ENCODE measurements at places on chromosomes 13 and 19.
A peak's percentile ranks its signal among the peaks of the same experiment; 100 is the strongest.

DNA sequence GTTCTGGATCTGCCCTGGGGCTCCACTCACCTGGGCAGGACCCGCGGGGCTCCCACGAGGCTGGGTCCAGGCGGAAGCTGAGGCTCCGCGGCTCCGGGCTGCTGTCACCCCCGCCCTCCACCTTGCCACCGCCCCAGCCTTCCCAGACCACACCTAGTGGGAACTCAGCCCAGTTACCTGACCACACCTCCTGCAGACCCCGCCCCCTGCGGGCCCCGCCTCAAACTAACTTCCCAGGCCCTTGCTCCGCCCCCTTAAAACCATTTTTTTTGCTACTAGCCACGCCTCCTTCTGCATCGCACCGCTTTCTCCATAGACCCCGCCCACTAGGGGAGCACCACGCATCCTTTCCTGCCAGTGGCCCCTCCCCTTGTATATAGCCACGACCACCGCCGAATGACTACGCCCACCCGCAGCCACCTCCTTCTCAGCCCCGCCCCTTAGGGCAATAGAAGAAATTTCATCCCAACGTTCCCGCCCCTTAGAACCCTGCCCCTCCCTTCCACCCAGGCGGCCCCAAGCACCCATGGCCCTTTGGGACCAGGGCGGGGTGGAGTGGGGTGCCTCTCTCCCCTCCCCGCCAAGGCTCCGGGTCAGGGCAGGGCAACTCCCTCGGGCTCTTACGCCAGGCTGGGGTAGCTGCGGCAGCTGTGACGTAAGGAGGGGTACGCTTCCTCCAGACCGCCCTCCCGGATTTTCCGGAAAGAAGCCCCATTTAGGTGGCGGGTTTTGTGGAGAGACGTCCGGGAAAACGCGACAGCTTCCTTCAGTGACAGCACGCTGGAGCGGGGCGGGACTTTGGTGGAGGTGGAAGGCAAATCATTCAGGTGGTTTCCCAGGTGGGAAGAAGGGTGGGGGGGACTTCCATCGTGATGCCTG lies at the start of gene SH2D3A:
Gene SH2D3A (minus strand): TSS at position 79 of the 879 bp plus-strand sequence. CDS start 3,687 bp downstream, outside the sequence.
- peak; percentile 99 for DNase-seq

GRCh38 chr19:2665103-2665502 lies 37.4 kb downstream of the GNG7 start:
- DNase-seq = no peak

DNA sequence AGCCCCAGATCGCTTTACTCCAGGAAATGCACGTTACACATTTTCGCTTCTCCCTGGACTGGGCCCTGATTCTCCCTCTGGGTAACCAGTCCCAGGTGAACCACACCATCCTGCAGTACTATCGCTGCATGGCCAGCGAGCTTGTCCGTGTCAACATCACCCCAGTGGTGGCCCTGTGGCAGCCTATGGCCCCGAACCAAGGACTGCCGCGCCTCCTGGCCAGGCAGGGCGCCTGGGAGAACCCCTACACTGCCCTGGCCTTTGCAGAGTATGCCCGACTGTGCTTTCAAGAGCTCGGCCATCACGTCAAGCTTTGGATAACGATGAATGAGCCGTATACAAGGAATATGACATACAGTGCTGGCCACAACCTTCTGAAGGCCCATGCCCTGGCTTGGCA lies 44.6 kb downstream of the KL start:
- DNase-seq = no peak

DNA sequence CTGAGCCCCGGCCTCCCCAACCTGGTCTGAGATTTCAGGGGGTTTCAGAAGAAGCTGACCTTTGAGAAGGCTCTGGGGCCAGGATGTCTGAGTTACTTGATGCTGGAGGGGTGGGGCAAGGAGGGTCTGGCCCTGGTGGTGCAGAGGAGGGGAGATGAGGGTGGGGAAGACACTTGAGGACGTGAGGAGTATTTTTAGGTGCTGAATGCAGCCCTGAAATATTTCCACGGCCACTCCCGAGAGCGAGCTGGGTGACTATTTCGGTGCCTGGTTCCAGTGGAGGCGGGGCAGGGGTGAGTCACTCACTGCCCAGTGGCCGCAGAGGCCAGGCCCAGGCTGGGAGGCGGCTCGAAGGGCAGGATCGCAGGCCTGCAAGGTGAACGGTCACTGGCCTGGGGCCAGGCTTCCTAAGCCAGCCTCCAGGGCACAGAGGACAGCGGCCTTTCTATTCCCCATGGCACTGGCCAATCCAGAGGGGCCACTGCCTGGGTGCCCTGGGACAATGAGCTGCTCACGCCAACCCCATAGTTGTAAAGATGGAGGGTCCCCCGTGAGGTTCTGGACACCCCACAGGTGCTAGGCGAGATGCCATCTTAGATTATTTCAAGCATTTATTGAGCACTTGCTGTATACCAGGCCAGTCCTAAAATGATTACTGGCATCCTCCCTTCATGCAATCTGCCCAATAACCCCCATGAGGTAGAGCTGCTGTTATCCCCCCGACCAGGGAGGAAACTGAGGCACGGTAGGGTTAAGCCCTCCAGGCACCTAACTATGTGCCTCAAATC lies 19.7 kb upstream of the JUND start:
- no peak for DNase-seq

DNA sequence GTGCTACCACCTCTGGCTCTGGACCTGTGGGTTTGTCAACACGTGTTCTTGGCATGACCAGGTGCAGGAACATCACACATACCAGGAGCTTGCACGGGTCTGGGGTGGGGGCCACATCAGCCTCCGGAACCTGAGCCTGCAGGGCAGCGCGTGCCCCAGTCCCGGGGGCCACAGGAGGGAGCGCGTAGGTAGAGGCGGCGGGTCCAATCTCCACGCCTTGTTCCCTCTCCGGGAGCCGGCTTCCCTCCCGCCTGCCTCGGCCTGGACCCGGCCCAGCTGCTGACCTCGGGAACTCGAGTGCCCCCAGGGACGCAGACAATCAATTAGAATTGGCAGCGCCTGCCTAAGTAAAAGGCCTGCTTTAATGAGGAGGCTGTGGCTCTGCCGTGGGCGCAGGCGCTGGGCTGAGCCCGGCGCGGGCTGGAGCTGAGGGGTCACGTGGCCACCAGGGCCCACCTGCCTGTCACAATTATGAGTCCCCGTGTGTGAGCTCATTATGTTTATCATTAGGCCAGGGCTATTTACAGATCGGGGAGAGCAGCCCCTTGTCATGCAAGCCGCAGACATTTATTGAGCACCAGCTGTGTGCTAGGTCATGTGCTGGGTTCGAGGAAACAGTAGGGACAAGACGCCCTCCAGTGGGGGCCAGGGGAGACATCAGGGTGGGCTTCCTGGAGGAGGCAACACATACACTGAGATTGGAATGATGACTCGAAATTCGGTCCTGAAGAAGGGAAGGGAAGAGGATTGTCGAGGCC lies 32.2 kb upstream of the TNFAIP8L1 start:
- no peak for DNase-seq

GRCh38 chr13:64912141-64912540 lies 2318.0 kb downstream of the PCDH9 start:
- DNase-seq = no peak

GRCh38 chr13:77519808-77520207 lies 15.7 kb upstream of the SCEL start:
- DNase-seq = no peak

DNA sequence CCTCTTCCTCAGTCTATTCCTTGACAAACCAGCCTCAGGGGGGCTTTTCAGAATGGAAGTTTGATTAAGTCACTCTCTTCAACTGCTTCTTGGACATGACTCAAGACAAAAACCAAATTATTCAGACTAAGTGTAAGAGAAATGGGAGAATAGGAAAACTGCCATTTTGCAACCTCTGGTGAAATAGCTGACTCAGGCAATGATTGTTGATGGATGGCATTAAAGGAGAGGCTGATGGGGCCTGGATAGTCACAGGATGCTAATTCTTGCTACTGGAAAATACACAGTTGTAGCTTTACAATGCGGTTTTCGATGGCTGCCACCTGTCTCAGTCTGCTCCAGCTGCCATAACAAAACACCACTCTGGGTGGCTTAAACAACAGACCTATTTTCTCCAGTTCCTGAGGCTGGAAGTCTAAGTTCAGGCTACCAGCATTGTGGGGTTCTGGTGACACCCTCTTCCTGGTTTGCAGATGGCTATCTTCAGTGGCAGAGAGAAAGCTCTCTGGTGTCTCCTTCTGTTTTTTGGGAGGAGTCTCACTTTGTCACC lies 6.1 kb downstream of the NOSIP start:
- DNase-seq = no peak

- DNase-seq = no peak
These were observed 55.2 kb downstream of the ERCC5 start for GRCh38 chr13:102901056-102901455.

DNA sequence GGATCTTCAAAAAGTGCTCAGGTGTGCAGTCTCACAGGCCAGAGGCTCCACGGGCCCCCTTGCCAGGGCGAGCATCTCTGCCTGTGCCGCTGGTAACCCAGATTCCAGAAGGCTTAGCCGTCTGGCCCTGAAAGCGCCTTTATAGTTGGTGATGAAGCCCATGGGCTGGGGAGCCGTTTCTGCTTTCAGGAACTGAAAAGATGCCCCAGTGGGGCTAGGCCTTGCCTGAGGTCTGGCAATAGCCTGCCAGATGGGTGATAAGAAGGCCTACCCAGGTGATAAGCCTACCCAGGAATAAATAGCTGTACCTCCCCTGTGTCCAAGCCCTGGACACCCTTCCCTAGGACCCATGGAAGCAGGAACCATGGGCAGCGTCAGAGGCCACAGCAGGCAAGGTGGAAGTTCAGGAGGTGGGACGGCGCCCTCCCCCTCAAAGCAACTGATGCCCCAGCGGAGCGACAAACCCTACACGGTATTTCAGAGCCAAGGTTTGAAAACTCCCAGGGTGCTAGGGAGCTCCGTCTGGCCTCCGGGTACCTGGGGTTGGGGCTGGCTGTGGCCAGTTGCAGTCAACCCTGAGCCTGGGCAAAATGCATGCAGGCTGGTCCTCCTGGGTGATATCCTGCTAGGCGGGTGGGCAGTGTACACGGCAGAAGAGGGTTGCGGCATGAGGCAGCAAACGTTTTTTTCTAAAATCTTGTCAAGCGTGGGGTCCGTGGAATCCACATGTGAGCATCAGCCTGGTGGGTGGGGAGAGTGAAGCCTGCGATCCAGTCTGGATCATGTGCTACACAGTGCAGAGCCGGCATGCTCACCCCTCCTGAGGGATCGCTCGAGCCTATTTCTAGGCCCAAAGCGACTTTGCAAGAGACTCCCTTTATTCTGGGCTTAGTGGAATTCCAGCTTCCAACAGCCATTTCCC lies 45.3 kb downstream of the ACTN4 start:
- no peak for DNase-seq

DNA sequence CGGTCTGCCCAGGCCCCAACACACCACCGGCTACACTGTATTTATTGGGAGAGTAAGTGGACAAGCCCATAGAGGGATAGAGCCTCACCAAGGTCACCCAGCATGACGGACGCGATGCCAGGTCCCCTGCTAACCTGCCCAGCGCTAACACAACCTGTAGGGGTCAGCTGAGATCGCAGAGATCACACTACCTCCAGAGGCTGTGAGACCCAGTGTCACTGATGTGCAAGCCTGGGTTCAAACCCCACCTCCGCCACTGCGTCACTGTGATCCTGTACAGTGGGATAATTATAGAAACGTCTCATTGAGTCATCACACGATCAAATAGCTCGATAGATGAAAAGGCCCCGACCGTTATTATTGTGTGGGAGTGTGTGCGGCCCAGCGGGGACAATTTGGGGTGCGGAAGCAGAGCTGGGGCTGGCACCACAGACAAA lies 10.6 kb upstream of the TLE2 start:
- DNase-seq = peak; percentile 56

GRCh38 chr13:30762643-30763042 lies 27.3 kb downstream of the ALOX5AP start:
- no peak for DNase-seq

DNA sequence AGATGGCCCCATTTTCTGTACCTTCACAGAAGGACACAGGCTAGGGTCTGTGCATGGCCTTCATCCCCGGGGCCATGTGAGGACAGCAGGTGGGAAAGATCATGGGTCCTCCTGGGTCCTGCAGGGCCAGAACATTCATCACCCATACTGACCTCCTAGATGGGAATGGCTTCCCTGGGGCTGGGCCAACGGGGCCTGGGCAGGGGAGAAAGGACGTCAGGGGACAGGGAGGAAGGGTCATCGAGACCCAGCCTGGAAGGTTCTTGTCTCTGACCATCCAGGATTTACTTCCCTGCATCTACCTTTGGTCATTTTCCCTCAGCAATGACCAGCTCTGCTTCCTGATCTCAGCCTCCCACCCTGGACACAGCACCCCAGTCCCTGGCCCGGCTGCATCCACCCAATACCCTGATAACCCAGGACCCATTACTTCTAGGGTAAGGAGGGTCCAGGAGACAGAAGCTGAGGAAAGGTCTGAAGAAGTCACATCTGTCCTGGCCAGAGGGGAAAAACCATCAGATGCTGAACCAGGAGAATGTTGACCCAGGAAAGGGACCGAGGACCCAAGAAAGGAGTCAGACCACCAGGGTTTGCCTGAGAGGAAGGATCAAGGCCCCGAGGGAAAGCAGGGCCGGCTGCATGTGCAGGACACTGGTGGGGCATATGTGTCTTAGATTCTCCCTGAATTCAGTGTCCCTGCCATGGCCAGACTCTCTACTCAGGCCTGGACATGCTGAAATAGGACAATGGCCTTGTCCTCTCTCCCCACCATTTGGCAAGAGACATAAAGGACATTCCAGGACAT lies 7.0 kb upstream of the CEACAM7 start:
- no peak for DNase-seq

DNA sequence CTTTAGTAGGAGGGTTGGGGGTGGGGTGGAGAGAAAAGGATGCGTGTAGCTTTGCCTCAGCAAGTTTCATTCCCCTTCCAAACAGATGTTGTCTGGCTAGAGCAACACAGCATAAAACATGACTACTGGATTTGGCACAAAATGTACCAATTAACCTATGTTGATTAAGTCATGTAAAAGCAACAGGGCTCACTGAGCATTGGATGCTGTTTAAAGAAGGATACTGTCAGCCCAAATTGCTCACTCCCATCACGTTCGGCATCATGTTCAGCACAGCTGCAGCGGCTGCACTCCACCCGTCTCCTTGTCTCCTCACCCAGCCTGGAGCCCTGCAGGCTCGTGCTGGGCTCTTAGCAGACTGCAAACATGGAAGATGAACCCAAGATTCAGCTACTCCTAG lies 77.5 kb downstream of the DLEU7 start:
- no peak for DNase-seq

GRCh38 chr13:25330541-25330940 lies 29.1 kb downstream of the NUP58 start:
- no peak for DNase-seq

GRCh38 chr19:2385053-2385721 lies 25.1 kb downstream of the TMPRSS9 start:
- DNase-seq = peak; percentile 21

DNA sequence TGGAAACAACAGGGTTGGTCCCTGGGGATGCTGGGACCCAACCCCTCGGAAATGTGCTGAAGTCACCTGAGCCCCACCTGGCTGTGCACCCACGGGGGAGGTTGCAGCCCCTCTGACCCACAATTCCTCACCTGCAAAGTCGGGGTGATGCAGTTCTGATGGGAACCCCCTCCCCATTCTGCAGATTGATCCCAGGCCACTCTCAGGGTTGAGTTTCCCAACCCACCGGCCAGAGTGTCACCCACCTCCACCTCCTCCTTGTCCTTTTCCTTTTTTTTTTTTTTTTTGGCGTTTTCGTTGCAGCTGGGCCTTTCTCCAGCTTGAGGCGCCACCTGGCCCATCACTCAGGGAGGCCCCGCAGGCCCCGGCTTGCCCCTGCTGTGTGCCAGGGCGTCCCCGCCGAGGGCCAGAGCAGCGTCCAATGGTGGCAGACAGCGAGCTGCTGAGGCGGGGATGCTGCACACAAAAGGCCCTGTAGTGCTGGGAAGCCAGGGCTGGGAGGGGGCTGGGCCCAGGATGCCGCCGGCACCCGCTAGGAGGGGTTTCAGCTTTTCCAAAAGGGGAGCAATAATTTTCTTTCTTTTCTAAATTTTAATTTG lies 4.6 kb downstream of the PIK3R2 start:
- DNase-seq = peak; percentile 40
